ENCODE measurements at places on chromosomes 1 and 21. TPM values are rescaled to one million over a fixed set of nuclear protein-coding genes. Genes with fewer than 3 reads are reported as not detected.

DNA sequence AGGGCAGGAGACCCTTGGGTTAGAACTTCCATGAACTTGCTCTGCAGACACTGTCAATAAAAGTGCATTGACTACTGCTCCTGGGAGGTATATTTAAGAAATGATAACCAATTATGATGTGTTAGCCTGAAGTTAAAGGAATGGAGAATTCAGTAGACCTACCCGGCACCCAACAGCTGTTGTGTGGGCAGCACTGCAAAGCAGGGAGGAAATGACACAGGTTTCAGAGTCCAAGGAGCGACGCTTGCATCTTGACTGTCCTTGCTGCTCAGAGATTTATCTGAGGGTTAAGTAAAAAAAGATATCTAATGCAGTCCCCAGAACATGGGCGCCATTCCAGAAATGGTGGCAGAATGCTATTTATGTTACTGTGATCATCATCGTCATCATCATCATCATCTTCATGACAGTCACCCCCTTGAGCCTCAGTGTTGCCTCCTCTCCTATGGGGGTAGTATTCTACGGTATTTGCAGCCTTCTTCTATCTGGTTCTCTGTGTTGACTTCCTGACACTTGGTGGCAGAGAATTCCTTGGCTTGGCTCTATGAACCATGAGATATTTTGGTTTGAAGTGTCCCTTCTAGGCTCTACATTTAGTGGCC lies 225.9 kb downstream of the KAZN start:
- H3K27ac ChIP-seq, result no peak overlapping the region
- H3K36me3 ChIP-seq, result no peaks in the 10 kb centered on the region
- no peak for DNase-seq
- 0 out of 2 replicates have a peak, but pooled peaks cover 4% of the 10 kb centered on the region for H3K4me1 ChIP-seq
- H3K27me3 ChIP-seq, result no peaks in the 10 kb centered on the region

DNA sequence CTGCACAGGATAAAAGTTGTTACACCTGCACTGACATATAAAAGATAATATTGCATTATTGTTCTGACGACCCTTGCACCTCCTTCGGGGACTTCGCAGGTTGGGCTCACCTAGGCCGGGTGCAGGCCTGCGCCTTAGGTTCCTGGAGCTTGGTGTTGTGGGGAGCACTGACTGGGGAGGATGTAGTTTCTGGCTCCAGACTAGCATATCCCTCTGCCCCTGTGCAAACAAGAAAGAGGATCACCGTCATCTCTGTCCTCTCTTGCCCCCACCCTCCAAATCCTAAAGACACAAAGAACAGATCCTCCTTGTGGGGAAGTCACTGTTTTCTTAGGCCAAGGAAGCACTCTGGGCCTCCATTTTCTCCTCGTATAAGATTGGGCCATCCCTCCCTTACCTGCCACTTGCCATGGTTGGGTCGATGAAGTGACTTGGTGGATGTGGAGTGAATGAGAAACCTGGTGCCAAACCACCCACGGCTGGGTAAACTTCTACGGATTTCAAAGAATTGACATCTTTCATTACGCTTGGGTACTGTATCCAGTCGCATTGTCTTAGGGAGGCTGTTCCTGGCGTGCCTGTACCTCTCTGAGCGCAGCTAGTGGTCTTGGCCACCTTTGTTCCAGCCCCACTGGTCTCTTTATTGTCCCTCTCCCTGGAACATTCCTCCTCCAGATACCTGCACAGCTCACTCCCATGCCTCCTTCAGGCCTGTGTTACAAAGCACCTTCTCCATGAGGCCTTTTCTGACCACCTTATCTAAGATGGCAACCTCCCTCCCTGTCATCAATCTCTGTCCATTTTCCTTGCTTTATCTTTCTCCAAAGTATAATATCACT lies 34.4 kb upstream of the PKP1 start:
- H3K36me3 ChIP-seq, result no peaks in the 10 kb centered on the region
- no peaks in the 10 kb centered on the region for H3K4me1 ChIP-seq
- no peak overlapping the region for H3K27ac ChIP-seq
- peaks cover 33% of the 10 kb centered on the region for H3K27me3 ChIP-seq
- no peak overlapping the region for H3K4me3 ChIP-seq

CASZ1 gene
- under 0.01 TPM for total RNA-seq

- H3K27me3 ChIP-seq, result no peaks in the 10 kb centered on the region
- H3K36me3 ChIP-seq, result peaks cover 73% of the 10 kb centered on the region
- H3K4me3 ChIP-seq, result no peak overlapping the region
- peak; percentile 68 for DNase-seq
Measured at GRCh38 chr1:153663211-153663610, 4.7 kb downstream of the SNAPIN start.

RGS18 gene
- total RNA-seq, result not detected

DNA sequence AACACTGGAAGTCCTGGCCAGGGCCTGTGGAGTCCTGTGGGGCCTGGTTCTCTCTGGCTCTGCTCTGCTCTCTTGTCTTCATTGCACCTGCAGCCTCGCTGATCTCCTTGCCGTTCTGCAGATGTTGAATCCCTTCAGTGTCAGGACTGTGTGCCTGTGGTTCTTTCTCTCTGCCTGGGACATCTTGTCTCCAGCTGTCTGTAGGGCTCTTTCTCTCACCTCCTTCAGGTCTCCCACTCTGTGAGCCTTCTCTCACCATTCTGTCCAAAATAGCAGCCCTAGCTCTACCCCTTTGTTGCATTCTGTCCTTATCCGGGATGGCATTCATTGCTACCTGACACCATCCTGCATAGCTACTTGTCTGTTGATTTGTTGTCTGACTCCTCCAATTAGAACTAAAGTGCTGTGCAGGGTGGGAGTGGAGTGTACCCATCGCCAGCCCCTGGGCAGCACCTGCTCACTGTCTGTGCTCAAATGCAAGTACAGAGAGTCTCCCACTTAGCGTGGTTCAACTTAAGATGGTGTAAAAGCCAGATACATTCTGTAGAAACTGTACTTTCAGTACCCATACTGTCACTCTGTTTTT lies 8.9 kb downstream of the PGBD2 start:
- H3K4me1 ChIP-seq, result no peaks in the 10 kb centered on the region
- no peak overlapping the region for H3K4me3 ChIP-seq
- H3K27me3 ChIP-seq, result no peaks in the 10 kb centered on the region
- H3K27ac ChIP-seq, result no peak overlapping the region

RGS16 gene
- total RNA-seq, result 0.11 TPM

MDM4 gene
- 12.6 TPM for total RNA-seq

GRCh38 chr1:51612447-51612961 lies 4.4 kb upstream of the OSBPL9 start:
- H3K4me3 ChIP-seq, result no peak overlapping the region
- peaks cover 9% of the 10 kb centered on the region for H3K4me1 ChIP-seq
- H3K27me3 ChIP-seq, result no peaks in the 10 kb centered on the region
